Endothelial cell (in vitro differentiated cells): ENCODE measurements at places on chromosomes 7 and 10. TPM values are rescaled to one million over a fixed set of nuclear protein-coding genes. Genes with fewer than 3 reads are reported as not detected.
A peak's percentile ranks its signal among the peaks of the same experiment; 100 is the strongest.

GIMAP2 gene
- 1.9 TPM for total RNA-seq

GIMAP8 gene
- total RNA-seq, result 143 TPM

DNA sequence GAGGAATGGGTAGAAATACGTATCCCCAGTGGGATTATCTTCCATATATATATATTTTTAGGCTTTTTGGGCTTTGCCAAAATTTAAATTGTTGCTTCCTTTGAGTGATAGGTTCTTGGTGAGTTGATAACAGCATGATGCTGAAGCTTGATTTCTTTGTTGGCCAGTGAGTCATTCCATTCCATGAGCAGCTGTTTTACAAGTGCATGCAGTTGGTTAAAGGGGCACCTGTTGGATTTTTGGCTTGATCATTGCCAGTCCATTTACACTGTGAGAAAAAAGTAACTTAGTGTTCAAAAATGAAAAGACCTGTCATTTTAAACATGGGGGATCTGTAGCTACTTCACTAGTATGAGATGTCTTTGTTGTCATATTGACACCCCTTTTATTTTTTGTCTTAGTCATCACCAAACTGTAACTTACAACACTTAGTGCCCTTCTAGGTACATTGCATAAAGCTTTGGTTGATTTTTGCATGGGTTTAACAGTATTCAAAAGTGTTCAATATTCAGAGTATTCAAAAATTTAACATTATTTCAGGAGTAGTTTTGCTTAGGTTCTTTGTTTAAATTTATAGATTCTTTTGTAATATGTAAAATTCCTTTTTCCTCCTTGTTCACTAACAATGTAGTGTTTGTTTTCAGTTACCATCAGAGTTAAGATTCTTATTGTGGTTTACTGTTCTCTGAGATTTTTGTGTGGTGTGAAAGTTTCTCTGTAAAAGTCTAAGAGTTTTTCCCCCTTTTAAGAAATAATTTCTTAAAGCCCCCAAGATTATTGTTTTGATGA, 8.8 kb downstream of the AKAP9 start:
- H3K4me1 ChIP-seq, result no peaks in the 10 kb centered on the region
- H3K27me3 ChIP-seq, result peaks cover 1% of the 10 kb centered on the region
- H3K36me3 ChIP-seq, result peaks cover 6% of the 10 kb centered on the region
- H3K4me3 ChIP-seq, result no peak overlapping the region
- DNase-seq, result no peak
- no peak overlapping the region for H3K27ac ChIP-seq

GRCh38 chr7:126079581-126079980, 1150.0 kb upstream of the POT1 start:
- no peaks in the 10 kb centered on the region for H3K36me3 ChIP-seq
- no peak overlapping the region for H3K4me3 ChIP-seq
- H3K27ac ChIP-seq, result no peak overlapping the region
- H3K27me3 ChIP-seq, result no peaks in the 10 kb centered on the region
- H3K4me1 ChIP-seq, result no peaks in the 10 kb centered on the region
- no peak for DNase-seq

DNA sequence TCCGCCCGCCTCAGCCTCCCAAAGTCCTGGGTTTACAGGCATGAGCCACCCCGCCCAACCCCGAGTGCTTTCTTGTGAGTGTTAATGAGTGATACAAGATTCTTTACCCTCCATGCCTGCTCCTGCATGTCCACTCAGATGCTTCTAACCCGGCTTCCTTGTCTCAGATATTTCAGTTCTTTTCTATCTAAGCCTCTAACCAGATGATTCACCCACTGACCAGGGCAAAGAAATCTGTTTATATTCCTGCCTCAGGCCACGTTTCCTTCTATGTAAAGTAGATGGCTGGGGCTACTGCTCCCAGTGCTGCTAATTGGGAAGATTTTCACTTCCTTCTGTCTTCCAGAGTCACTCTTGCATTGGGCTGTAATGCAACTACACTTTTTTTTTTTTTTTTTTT, 395.1 kb upstream of the ANKRD30A start:
- no peak overlapping the region for H3K4me3 ChIP-seq
- H3K4me1 ChIP-seq, result peaks cover 4% of the 10 kb centered on the region
- H3K27ac ChIP-seq, result no peak overlapping the region
- H3K27me3 ChIP-seq, result peaks cover 3% of the 10 kb centered on the region
- H3K36me3 ChIP-seq, result no peaks in the 10 kb centered on the region
- DNase-seq, result no peak

- no peaks in the 10 kb centered on the region for H3K4me1 ChIP-seq
- H3K27me3 ChIP-seq, result peaks cover 3% of the 10 kb centered on the region
- no peak overlapping the region for H3K4me3 ChIP-seq
- no peak for DNase-seq
Observed at GRCh38 chr10:18238870-18239485, 98.8 kb downstream of the CACNB2 start.

GRCh38 chr7:144854839-144855424, 19.1 kb upstream of the TPK1 start:
- no peak overlapping the region for H3K27ac ChIP-seq
- no peak overlapping the region for H3K4me3 ChIP-seq
- H3K36me3 ChIP-seq, result no peaks in the 10 kb centered on the region
- no peaks in the 10 kb centered on the region for H3K27me3 ChIP-seq
- peak; percentile 6 for DNase-seq

- no peak for DNase-seq
- H3K4me3 ChIP-seq, result no peak overlapping the region
- H3K36me3 ChIP-seq, result no peaks in the 10 kb centered on the region
- no peaks in the 10 kb centered on the region for H3K4me1 ChIP-seq
Observed at GRCh38 chr7:21108182-21108581, 319.7 kb upstream of the SP4 start.
